T-helper 1 cell (primary cell): ENCODE measurements at places on chromosomes 12 and 14.
A peak's percentile ranks its signal among the peaks of the same experiment; 100 is the strongest.

- no peak for DNase-seq
Measured at GRCh38 chr14:70879448-70879847, 27.8 kb upstream of the PCNX1 start.

DNA sequence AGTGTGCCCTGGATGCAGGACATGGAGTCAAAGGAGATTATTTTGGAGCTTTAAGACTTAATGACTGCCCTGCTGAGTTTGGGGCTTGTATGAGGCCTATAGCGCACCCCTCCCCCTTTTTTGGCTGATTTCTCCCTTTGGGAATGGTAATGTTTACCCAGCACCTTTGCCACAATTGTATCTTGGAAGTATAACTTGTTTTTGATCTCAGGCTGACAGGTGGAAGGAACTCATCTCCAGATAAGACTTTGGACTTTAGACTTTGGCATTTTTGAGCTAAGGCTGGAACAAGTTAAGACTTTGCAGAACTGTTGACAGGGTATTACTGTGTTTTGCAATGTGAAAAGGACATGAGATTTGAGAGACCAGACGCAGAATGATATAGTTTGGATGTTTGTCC is 110.5 kb downstream of the DERA start:
- no peak for DNase-seq

- DNase-seq: no peak
Measured at GRCh38 chr12:11920231-11920630, 150.5 kb upstream of the BCL2L14 start.

- DNase-seq: no peak
Measured at GRCh38 chr12:988646-989045, 2.4 kb upstream of the ERC1 start.

- no peak for DNase-seq
Measured at GRCh38 chr12:110421159-110421661, 17.7 kb upstream of the ANAPC7 start.

DNA sequence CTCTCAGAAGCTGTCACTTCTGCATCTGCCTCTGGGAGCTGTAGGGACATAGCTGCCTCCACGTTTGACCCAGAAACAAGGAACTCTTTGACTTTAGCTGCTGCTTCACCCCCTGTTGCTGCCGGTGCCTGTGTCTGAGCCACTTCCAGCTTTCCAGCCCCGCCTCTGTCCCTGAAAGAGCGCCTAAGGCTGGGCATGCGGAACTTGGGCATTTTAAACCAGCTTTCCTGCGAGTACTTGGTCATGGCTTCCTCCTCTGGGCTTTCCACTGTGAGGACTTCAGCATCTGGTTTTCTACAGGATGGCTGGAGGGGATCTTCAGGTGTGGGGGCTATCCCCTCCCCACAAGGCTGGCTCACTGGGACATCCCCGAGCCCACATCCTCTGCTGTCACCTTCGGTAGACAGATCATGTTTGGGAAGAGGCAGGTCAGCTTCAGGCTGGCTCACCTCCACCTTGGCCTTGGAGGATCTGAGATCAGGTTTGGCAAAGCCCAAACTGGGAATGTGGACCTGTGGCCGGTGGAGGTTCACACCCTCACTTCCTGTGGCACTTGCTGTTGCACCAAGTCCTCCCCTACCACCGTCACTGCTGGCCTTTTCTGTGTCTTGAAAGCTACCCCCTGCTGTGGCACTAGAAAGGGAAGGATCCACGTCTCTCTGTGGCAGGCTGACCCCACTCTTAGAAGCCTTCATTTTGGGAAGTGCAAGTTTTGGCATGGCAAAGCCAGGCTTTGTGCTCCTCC is 15.2 kb downstream of the PLD4 start:
- DNase-seq: peak; percentile 8

DNA sequence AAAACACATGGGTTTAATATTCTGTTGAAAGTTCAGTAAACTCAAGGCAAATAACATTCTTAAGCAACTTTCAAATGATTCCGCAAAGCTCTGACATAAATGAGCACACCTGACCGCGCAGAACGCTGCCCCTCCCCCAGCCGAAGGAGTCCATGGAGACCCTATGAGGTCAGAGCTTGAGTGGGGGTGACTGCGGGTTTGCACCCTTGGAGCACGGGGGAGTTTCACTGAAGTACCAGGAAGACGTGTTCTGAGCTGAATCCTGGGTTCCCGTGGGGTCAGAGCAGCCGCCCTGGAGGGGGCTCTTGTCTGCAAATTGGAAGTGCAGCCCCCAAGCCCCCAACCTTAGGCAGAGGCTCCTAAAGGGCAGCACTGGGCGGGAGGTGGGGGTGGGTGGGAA is 324.1 kb upstream of the SFSWAP start:
- no peak for DNase-seq

DNA sequence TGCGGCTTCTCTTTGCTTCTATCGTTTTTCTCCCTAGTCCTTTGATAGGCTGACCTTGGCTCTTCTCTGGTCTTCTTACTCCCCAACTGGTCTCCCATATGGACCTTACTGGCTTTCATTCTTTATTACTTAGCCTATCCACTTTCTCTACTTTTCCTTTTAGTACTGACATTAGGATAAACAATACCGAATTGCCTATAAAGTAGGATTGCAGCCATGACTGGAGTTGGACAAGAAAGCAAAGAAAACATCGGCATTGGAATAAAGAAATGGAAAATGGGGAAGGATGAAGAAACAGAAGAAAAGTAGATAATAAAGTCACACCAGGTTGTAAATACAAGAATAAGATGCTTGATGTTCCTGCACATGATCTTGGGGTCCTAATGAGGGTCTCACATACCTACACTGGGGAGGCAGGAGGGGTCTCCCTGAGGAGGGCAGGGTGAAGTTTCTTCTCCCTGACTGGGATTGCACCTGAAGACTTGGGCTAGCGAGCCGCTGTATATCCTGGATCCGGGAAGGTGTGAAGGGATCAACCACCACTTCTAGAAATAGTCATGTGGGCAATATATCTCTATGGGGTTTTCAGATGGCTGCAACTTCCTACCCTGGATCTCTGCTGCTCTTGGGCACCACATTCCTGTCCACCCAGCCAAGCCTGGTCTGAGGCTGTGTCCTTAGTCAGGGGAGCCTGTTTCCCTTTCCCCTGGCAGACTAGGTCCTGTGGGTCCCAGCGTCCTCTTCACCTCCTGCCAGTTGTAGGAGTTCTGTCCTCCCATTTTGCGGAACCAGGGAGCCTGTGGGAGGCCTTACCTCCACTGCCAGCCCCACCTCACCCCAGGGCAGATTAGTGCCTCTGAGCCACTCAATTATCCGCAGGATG is 13.1 kb downstream of the NKX2-1 start:
- DNase-seq: no peak

- no peak for DNase-seq
Measured at GRCh38 chr12:79618848-79619404, 71.8 kb downstream of the PAWR start.

DNA sequence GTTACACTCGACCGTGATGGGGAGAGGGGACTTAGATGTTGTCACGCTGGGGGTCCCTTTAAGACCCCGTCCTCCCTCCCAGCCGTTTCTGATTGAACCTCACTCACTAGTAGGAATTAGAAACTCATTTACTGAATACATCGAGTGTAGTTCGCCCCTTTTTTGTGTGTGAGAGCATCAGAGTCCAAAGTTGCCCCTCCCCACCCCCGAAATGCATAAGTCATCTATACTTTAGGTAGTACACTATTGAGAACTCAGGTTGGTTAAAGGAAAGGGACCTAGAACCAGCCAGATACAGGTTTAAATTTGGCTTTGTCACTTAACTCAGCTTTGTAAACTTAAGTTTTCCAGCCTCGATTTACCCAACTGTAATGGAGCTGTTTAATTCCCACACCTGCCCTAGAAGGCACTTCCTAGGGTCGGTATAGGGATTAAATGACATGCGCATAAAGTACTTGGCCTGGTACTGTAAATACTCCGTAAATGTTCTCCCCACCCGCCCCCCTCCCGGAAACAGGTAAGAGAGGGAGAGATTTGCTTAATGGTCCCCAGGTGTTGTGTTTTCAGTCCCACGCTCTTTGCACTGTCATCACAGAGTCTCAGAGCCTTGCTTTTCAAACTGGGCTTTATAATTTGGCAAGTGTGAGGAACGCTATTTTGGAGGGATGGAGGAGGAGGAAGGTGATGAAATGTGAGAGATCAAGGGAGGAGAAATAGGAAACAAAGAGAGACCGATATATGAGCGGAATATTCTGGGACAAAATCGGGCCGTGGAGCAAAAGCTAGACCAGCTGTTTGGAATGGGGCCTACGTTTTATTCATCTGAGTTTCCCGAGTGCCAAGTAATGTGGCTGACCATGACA is 897 bp downstream of the SUDS3 start:
- peak; percentile 13 for DNase-seq

DNA sequence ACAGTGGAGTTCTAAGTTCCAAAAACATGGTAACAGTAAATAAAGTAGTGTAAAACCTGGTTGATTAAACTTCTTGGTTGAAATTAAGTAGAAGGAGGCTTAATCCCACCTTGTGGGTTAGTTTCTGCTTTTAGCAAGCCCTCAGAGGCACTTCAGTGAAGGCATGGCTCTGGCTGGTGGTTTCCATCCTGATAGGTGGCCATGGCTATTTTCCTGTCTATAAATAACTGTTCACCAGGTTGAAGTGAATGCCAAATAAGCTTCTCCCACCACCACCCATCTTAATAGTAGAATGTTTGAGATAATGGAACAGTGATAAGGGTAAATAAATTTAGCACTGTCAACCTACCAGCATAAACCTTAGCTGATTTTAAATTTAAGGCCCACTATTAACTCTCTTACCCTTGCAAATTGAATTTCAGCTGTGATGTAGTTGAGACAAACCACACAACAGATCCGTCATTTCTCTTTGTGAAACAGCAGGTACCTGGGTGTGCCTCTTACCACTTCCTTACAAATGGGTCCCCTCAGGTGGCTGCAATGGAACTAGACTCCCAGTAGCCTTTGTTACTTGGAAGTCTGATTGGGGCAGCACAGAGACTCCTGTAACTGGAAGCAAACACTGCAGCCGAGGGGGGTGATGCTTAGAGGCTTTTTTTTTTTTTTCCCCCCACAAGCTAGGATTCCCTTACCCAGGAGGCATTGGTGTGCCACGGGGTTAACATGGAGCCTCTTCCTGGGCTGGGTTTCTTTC is 41.4 kb downstream of the DAAM1 start:
- DNase-seq: no peak
